ENCODE measurements at places on chromosomes 2 and 18.
A peak's percentile ranks its signal among the peaks of the same experiment; 100 is the strongest.

- DNase-seq, result no peak
Observed at GRCh38 chr2:10594481-10594880, 95.3 kb downstream of the NOL10 start.

DNA sequence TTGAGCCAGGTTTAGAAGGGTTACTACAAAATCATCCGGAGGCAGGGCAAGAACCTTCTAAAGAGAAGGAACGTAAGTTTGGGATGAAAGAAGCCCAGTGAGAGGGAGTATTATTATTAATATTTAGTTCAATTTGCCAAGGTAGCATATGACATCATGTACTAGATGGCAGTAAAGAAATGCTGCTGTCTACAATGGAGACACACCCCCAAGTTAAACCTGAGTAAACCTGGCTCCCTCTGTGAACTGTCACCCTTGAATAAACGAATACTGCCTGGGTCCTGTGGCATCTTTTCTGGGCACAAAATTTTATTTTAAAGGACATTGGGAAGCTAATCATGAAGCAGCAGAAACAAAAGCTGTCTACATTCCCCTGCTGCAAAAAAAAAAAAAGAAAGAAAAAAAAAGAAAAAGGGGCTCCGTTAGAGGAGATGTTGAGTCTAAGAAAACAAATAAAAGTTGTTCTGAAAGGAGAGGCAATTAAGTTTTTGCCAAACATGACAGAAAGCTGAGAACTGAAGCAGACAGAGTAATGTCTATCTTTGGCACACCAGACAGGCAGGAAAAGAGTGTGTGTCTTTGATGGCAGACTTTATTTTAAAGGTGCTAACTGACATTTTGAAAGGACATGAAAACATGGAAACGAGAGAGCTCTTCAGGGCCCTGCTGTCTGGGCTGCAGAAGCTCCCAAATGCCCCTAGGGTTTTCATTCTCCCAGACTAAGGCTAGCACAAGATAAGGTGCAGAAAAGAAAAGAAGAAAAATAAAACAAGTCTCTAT, 557.7 kb upstream of the CHAC2 start:
- DNase-seq, result no peak

DNA sequence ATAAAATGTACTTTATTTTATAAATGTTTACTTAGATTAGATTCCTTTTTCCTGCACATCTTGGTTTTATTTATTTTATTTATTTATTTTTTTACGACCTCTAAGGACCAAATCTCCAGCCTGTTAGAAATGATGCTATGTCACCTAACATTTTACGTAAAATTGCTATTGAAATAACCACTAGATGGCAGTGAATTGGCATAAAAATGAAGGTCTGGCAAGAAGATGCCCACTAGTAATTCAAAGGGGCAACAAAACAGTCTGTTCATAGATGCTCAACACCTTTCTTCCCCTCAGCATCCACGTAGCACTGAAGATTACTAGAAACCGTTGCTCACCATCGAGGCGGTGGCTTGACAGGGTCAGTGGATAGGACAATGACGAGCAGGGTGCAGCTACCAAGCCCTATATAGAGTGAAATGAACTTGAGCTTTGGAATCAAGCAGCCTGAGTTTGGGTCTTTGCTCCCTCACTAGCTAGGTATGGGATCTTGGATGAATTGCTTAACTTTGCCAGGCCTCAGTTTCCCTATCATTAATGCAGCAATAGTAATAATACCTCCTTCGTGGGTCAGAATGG, 128.7 kb upstream of the L3MBTL4 start:
- no peak for DNase-seq

GRCh38 chr2:37168217-37168981, 11.6 kb upstream of the EIF2AK2 start:
- DNase-seq, result no peak

DNA sequence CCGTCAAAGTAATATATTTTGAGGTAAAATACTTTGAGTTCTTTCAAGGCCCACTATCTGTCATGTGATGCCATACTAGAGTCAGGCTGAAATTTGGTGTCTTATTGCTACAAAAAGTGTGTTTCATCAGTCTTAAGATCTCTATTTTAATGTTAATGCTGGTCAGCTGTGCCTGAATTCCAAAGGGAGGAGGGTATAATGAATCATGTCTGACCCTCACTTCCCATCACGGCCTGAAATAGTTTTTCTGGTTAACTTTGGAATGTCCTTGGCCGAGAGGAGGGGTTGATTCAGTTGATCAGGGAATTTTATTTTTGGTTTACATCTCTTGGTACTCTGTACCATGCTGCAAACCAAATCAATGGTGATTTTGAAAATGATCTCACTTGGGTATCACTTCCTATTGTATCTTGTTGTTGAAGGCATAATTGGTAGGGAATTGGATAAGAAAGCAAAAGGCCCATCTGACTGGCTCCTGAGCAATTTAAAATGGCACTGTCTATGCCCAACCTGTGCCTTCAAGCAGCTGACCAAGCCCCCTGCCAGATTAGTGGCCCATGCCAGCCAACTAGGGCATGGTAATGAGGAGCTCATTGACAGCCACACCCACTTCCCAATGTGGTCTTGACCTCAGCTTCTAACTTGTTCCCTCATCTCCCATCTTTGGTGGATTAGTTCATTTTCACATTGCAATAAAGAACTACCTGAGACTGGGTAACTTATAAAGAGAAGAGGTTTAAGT, 6.1 kb upstream of the SLC35F5 start:
- no peak for DNase-seq

- DNase-seq, result no peak
Observed at GRCh38 chr2:161839926-161840325, 215.7 kb downstream of the SLC4A10 start.

DNA sequence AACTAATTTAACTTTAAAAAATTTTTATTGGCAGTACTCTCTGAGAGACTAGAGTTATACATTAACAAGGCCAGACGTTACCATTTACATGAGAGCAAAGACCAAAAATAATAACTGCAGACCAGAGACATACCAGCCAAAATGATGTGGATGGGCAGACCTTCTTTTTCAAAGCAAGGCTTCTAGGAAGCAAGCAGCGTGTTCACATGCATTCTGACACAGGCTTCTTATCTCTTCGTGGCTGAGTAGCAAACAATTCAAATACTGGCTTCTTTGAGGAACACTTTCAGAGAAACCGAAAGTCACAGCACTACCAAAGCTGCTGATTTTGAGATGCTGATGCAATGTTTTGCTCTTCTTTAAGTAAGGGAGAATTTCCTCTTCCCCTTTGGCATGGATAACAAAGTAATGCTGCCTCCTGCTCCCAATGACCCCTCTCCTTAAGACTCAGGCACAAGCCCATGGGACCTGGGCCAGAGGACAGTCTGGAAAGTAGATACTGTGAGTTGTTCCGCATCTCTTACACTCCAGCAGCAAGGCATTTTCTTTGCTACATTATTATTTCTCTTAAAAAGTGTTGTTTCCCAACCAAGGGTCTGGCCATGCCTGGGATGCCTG, 181.9 kb downstream of the MREG start:
- DNase-seq, result no peak

DNA sequence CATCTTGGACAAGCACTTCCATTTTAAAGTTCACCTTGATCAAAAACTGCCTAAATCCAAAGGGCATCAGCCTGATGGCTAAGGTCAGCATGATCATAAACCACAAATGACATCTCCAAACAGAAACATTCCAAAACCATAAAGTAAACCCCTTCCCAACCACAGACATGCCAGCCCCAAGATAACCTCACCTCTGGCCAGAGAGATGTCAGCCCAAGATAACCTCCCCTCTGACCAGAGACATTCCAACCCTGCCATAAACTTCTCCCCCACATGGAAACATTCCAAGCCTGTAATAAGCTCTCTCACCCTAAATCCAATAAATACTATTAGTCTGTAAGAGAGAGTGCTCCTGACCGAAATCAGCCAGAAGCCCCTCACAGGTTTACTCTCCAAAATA, 18.6 kb upstream of the MARCO start:
- DNase-seq, result no peak

- no peak for DNase-seq
Observed at GRCh38 chr2:1744151-1744445, 217 bp downstream of the PXDN start.

GRCh38 chr2:150812664-150813367, 325.3 kb upstream of the RND3 start:
- no peak for DNase-seq

DNA sequence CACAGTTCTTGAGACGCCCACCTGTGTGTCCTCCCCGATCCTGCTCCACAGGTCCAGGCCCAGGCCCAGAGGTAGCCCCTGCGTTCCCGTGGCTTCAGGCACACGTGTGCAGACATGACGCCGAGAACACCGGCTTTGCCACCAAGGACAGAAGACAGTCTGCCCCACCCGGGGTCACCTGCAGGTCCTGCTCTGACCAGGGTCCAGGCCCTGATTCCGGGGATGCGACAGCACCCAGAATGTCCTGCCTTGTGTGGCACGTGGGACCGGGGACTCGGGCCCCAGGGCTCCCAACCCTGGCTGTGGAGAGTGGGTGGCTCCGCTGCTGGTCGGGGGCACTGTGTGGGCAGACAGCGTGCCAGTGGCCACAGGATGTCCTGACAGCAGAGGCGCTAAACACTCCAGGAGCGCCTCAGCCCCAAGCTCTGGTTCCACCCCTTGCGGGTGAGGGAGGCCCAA, 36.9 kb downstream of the ADI1 start:
- DNase-seq, result no peak

GRCh38 chr18:65822826-65823225, 72.0 kb downstream of the CDH7 start:
- no peak for DNase-seq

- no peak for DNase-seq
Observed at GRCh38 chr18:57995331-57995730, 48.7 kb upstream of the NEDD4L start.

DNA sequence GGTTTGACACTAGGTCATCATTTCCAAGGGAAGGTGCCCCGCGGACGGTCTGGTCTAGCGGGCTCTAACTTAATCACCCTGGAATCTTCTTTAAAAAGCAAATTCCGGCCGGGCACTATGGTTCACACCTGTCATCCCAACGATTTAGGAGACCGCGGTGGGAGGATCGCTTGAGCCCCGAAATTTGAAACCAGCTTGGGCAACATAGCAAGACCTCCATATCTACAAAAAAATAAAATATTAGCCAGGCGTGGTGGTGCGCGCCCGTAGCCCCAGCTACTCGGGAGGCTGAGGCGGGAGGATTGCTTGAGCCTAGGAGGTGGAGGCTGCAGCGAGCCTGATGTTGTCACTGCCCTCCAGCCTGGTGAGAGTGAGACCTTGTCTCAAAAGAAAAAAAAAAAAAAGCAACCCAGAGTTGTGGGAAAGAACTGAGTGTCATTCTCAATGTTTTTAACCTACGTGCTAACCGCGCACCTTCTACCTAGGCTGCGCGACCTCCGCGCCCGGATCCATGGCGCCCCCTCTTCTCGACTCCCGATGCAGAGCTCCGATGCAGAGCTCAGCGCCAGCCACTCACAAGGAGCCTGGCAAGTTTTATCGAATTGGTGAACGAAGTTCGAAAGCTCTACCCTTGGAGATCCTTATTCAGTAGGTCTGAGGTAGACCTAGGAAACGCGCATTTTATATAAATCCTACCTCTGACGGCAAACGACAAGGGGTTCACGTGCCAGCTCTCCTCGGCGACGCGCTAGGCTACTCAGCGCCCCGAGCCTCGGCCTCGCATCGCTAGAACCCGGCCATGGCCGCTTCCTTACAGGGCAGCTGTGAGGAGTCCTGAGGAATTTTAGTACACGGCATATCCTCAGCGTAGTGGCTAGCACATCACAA, 888 bp upstream of the TWSG1 start:
- peak; percentile 34 for DNase-seq

- no peak for DNase-seq
Observed at GRCh38 chr2:188391354-188391753, 99.7 kb downstream of the GULP1 start.

- DNase-seq, result no peak
Observed at GRCh38 chr2:173357346-173357745, 2.7 kb downstream of the CDCA7 start.

DNA sequence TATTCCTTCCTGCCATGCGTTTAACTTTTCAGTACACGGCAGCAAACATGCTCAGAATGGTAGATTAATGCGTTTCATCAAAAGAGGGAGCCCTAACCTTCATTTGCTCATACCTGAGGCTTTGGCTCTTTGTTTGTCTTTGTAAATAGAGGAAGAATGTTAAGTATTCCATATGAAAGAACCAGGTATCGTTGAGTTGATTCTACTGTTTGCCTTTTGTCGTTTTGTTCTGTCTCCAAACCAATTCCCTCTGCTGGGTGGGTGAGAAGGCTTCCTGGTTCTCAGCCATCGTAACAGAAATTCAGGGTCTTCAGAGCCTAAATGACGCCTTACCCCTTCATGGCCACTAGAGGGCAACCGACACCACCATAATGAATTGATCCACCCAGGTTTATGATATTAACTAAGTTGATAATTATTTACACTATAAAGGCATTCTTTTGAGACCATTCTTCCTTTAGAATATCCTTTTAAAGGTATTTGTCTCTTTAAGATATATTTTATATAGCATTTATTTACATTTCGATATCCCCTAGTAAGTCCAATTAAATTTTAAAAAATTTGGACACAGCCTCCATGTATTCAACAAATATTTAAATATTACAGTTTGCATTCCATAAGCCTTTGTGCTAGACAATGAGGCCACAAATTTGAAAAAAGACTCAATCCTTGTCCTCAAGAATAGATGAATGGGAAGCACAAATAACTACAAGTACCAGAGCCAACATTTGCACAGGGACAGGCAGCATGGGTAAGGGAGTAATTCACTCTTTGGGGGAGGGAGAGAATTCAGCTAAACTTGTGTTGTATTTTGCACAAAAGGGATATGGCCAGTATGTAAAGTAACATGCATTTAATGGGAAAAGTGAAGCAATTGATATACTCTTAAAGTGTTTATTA, 48.1 kb downstream of the TIMM21 start:
- DNase-seq, result no peak

- no peak for DNase-seq
Observed at GRCh38 chr2:206004004-206004693, 81.8 kb downstream of the INO80D start.

DNA sequence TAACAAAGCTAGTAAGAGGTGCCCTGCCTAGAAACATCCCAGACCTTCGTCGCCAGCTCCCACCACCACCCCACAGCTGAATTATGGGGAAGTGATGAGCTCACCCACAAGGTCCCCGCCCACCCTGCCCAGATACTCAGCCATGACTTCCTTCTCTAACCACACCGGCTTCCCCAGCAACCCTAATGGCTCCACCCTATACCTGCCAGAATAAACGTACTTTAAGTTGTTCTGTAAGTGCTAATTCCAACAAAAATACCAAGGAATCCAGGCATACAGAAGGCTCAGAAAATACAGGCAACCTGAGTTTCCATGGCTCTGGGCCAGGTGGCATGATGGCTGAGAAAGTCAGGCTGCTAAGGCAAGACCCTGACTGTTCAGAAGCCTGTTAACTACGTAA, 39.1 kb downstream of the TMEM163 start:
- no peak for DNase-seq

GRCh38 chr2:189821953-189822748, 37.9 kb downstream of the PMS1 start:
- DNase-seq, result no peak
